ENCODE measurements at places on chromosomes 12 and 14.

- DNase-seq: no peak
These were observed 5.2 kb downstream of the GPR132 start for GRCh38 chr14:105059925-105060565.

GRCh38 chr12:104751120-104751519, 207.0 kb downstream of the SLC41A2 start:
- no peak for DNase-seq

GRCh38 chr14:33946679-33947476, 4.0 kb downstream of the EGLN3 start:
- no peak for DNase-seq

DNA sequence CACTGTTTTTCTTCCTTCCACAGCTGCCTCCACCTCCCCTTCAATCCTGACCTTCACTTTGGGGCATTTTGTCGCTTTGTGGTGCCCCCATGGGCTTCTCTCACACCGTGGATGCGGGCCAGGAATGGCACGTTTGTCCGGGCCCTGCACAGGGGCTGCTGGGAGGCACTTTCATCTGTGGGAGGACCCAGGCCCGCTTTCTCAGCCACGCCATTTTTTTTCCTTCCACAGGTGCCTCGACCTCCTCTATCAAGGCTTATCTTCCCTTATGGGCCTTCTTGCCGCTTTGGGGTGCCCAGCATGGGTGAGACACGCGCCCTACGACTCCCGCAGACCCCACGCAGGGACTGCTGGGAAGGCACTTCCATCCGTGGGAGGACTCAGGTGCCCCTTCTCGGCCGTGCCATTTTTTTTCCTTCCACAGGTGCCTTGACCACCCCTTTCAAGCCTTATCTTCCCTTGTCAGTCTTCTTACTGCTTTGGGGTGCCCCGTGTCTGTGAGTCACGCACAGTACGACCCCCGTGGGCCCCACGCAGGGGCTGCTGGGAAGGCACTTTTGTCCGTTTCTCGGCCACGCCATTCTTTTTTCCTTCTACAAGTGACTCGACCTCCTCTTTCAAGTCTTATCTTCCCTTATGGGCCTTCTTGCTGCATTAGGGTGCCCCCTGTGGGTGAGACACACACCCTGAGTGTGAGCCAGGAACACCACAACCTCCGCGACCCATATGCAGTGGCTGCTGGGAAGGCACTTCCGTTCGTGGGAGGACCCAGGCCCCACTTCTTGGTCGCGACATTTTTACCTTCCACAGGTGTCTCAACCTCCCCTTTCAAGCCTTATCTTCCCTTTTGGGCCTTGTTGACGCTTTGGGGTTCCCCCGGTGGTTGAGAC, 270.7 kb downstream of the ALG10 start:
- no peak for DNase-seq

- DNase-seq: no peak
These were observed 56.5 kb downstream of the KDM2B start for GRCh38 chr12:121524196-121524916.

DNA sequence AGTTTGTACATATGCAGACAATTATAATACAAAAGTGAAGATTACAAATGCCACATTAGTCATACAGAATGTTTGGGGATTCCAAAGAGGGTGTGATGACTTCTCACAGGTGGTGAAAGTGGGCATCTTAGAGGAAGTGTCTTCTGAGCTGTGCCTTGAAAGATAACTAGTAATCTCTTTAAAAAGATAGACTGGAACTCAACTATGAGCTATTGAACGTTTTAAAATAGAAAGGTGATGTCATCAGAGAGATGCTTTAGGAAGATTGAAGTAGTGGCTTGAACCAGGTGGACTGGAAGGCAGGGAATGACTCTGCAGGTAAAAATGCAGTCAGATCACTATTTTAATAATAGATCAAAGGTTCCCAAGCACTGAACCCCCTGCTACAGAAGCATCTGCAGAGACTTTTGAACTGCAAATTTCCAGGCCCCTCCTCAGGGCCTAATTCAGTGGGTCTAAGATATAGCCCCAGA, 50.3 kb downstream of the SYT1 start:
- no peak for DNase-seq

DNA sequence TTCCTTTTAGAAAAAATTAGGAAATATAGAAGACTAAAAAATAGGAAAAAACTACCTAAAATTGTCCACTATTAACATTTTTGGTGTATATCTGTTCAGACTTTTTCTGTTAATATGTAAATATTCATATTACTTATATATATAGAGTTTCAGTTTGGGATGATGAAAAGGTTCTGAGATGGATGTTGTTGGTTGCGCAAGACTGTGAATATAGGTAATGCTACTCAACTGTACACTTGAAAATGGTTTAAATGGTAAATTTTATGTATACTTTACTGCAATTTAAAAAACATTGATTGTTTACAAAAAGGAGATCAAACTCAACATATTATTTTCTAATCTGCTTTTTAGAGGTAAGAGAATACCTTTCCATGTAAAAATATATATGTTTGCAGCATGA, 200.9 kb downstream of the RAD51B start:
- no peak for DNase-seq

DNA sequence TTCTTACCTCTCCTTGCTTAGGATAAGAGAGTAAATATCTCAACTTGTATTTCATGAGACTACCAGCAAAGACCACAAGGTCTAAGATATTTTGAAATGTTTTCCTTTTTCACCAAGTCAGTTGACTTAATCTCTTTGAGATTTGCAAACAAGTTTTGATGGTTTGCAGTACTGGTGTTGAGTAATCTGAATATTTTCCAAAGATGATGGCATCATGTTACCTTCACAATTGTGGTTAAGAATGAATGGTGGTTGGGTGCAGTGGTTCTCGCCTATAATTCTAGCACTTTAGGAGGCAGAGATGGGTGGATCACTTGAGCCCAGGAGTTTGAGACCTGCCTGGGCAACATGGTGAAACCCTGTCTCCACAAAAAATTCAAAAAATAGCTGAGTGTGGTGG, 225.7 kb downstream of the TMTC2 start:
- no peak for DNase-seq

- DNase-seq: no peak
These were observed 14.3 kb downstream of the C12orf43 start for GRCh38 chr12:121001841-121002483.

GRCh38 chr14:95527387-95528002, 7.4 kb upstream of the GLRX5 start:
- DNase-seq: no peak

DNA sequence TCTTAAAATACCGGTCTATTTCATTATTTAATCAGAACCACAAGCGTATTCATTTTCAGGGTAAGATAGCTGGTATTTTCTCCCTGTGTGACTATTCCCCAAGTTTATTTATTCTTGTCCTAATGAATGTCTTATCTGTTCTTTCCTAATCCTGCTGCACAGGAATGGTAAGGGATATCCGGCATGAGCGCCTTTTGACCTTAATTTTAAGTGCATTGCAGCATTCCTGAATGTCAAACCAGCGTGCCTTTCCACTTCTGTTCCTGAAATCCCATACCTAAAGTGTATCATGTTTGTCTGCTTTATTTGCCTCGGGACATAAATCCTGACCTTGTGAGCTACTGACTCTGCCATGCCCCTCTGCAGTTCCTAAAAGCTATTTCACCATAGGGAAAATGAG, 1713.2 kb upstream of the FLRT2 start:
- DNase-seq: no peak

DNA sequence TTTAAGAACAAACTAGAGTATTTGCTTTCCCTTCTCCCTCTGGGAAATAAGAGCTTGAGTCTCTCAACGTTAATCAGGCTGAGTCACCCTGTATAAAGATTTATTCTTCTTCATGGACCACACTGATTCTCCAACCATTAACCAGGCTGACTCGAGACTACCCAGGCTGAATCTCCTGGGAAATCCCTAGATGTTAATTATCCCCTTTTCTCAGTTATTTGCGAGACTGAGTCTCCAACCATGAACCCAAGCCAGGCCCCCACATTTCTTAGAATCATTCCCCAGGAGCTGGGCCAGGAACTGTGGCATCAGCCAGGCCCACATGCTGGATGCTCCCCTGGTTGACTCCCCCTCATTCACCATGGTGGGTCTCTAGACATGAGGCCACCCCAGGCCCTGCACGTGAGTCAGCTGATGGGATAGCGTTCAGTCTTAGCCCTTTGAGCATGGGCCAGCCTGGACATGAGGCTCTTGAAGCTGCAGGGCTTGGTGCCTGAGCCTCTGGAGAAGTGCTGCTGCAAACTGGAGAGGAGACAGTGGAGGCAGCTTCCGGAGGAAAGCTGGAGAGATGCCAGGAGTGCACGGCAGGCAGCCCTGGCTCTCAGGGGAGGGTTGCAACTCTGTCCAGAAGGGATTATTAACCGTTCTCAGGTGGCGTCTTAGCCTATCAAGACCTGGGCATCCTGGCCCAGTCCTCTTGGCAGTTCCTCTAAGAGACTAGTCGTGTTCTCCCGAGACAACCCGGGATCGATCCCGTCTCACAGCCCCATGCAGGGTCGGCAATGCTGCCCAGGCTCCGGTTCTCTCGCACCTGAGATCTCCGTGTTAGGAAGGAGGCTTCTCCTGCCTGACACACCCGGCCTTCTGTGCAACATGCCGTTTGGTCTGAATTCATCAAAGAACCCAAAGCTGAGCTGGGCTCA, 296.6 kb downstream of the ADGRD1 start:
- DNase-seq: no peak

- no peak for DNase-seq
These were observed 83.8 kb downstream of the SRGAP1 start for GRCh38 chr12:63928305-63928704.

- DNase-seq: peak; percentile 85
These were observed at the start of gene ADCK1 for GRCh38 chr14:77799863-77800730. TSS of gene ADCK1 (plus strand) at chr14:77800109. CDS start at chr14:77818979, 18,870 bp downstream.

DNA sequence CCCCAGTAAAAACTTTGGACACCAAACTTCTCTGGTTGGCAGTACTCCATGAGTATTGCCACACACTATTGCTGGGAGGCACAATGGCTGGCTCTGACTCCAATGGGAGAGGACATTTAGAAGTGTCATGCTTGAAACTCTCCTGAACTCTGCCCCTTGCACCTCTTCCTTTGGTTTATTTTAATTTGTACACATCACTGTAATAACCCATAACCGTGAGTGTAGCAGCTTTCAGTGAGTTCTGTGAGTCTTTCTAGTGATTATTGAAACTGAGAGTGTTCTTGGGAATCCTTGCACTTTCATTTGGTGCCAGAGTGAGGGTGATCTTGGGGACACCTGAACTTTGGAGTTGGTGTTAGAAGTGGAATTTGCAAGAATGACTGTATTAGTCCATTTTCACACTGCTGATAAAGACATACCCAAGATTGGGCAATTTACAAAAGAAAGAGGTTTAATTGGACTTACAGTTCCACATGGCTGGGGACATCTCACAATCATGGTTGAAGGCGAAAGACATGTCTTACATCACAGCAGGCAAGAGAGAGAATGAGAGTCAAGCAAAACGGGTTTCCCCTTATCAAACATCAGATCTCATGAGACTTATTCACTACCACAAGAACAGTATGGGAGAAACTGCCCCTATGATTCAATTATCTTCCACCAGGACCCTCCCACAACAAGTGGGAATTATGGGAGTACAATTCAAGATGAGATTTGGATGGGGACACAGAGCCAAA, 41.3 kb upstream of the CEP83 start:
- no peak for DNase-seq

DNA sequence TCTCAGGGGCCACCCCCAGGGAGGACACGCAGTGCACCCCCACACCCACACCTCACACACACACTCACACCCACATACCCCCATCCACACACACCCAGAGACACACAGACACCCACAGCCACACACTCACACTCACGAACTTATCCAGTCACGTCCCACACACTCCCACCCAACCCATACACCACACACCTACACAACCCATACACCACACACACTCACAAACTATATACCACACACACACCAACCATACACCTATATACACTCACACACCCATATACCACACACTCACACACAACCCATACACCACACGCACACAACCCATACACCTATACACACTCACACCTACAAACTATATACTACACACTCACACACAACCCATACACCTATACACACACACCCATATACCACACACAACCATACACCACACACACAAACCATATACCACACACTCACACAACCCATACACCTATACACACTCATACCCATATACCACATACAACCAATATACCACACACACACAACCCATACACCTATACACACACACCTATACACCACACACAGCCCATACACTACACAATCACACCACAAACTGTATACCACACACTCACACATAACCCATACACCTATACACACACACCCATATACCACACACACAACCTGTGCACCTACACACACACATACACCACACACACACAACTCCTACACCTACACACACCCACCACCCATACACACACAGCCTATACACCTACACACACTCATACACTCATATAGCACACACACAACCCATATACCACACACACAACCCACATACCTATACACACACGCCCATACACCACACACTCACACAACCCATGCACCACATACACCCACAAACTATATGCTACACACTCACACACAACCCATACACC, 42.7 kb downstream of the TMEM121 start:
- no peak for DNase-seq

- DNase-seq: no peak
These were observed 39.2 kb upstream of the RPH3A start for GRCh38 chr12:112752303-112752702.

- no peak for DNase-seq
These were observed 66.9 kb downstream of the DNAH10 start for GRCh38 chr12:123828854-123829547.

- DNase-seq: no peak
These were observed 14.2 kb upstream of the SRSF5 start for GRCh38 chr14:69752773-69753172.

GRCh38 chr12:81617915-81618314, 141.2 kb downstream of the PPFIA2 start:
- DNase-seq: no peak

DNA sequence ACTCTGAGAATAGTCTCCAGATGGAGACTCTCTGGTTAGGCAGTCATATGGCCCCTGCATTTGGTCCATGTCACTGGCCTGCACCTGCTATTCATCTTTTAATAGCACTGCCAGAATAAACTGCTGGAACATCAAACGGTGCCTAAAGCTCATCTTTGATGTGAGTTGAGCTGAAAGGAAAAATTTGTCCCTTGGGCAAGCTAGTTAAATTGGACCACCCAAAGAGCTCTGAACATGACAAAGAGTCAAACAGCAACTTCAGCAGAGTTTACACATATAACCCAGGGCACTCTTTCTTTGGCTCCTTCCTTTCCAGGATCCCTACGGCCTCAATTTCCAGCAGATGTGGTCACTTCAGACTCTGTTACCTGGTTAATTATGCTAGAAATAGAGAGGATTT, 269.9 kb downstream of the RPL10L start:
- no peak for DNase-seq

DNA sequence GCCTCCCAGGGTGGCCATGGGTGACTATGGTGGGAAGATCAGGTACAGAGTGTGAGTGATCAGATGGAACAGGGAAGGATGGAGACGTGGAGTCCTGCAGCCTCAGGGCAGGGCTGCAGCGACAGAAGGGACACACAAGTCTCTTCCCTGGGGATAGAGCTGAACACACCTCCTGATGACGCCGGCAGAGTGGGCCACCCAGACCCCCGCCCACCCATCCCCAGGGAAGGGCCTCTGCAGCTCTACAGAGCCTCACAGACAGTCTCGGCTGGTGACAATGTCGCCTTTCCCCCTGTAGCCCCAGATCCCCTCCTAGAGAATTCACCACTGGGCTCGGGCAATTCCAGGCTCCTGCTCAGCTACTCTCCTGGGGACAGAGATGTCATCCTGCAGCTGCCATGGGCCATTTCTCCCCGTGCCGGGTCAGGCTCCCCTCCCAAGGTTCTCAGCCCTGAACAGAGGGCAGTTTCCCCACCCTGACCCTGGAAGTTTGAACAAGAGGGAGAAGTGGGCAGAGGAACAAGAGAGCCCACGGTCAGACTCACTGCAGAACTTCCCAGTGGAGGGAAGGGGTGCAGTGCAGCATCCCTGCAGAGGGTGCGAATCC, 115.7 kb downstream of the NCOR2 start:
- DNase-seq: no peak

Measured in stimulated activated CD4-positive, alpha-beta T cell treated with anti-CD3 and anti-CD28 coated beads, Interleukin-15, amount 100 ng/mL, for 48 hours (primary cell).